Left kidney (tissue), 8 donors: ENCODE measurements at places on chromosomes 7 and 10. TPM values are rescaled to one million over a fixed set of nuclear protein-coding genes. Genes with fewer than 3 reads are reported as not detected.

- no peak for DNase-seq
Observed at GRCh38 chr10:895324-895723, 36.2 kb downstream of the LARP4B start.

DNA sequence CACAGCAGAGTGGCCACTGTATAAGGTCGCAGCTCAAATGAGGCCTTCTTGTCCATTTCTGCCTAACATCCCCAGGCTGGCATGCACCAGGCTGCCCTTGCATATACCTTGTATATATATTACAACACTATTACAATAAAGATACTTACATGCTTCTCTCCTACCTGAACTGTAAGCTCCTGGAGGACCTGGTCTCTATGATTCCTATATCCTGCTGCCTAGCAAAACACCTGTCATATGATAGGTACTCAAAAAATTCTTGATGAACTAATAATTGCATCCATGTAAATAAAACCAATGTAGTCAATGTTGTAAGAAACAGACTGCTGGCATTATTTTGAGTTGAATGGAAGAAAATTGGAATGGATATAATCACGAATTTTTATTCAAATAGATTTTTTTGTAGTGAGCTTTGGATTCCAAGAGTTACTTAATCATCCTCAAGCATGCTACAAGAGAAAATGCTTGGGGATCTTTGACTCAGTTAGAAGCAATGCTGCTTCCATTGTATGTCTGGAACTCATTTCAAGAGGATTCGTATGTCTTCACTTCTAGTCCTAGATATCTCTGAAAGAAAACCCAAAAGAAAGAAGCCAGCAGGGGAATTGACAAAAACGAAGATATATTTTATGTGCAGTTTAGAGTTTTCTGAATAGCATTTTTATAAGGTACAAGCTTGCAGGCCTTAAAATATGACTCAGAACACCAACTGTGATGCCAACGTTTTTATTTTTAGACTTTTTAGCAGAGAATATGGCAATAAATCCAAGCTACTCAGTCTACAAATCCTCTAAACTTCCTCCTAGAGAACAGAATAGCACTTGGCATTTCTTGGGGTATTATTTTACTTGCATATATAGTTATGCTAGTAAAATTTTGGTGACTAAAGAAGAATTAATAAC lies 53.1 kb downstream of the OSBPL3 start:
- DNase-seq, result no peak

- peak; percentile 45 for DNase-seq
Observed at GRCh38 chr10:22252224-22252800, 34.5 kb upstream of the EBLN1 start.

DNA sequence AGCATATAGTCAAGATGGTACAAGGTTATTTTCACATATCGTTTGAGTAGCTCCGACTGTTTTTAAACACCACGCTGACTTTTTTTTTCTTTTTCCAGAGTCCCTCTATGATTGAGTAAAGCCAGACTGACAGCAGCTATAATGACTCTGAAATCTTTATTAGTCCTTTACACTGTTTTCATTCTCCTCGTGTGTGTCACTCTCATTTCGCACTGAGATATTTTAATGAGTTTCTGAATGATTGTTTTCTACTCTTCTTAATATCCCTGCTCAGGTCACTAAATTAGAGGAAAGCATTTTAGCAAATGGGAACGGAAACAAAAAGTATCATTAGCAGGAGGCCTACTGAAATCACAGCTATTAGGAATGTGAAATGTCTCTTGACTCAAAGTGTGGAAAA lies 162.3 kb upstream of the MTPN start:
- no peak for DNase-seq

DNA sequence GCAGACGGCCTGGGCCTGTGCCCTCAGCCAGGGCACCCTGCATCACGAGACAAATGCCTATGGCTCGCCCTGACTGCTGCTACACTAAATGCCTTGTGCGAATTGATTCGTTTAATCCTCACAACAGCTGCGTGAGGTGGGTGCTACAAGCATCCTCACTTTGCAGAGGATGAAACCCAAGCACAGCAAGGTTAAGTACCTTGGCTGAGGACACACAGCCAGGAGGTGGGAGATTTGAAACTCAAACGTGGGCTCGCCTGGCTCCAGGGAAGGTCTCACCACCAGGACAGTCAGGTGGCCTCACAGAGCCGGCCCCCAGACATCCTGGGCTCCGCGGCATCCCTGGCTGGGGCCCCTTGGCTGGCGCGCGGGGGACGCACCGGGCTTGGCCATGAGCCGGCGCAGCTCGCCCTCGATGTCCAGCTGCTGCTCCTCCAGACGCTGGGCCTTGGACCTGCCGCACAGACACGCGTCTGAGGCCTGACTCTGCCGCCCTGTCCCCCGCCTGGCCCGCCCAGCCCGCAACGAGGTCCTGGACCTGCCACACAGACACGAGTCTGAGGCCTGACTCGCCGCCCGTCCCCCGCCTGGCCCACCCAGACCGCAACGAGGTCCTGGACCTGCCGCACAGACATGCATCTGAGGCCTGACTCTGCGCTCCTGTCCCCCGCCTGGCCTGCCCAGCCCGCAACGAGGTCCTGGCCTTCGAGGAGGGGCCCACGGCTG lies 22.0 kb downstream of the MICALL2 start:
- no peak for DNase-seq

DNA sequence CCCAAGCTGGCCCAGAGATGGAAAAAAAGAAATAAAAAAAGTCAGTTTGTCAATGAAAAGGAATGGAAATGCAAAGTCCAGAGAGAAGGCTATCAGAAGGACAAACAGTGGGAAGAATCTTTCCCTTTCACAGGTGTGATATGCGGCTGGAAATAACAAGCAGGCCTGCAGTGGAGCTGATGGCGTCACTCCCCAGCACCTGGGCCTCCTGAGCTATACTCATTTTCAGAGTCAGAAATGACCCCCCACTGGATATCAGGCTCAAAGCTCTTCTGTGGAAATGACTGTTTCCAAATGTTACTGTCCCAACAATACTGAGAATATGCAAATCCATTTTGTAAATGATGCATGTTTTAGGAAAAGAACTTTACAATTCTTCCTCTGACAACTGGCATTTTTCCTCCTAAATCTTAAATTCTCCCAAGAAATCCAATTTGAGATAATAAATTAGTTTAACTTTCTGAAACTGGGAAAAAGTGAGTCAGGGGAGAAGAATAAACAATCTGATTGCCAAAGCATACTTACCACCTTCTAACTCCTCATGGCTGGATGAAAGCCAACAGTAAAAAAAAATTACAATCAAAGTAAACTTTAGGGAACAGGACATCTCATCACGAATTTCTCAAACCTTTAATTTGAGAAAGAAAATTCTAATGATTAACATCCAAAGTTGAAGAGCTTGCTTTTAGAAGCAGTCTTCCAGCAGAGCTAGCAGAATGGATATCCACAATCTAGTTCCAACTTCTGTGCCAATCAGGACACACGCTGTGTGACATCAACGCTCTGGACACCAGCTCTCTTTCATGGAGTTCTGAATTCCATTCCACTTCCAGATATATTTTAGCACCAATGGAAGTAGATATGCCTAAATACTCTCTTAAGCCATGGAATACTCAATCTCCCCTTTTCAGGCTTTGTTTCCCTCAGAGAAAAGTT lies 5.3 kb upstream of the CUZD1 start:
- DNase-seq, result no peak

CYP26A1 gene
- not detected for polyA plus RNA-seq

CLDN3 gene
- 21.7 TPM for polyA plus RNA-seq
